LHCN-M2 (cell line): ENCODE measurements at places on chromosomes 4 and X.

DNA sequence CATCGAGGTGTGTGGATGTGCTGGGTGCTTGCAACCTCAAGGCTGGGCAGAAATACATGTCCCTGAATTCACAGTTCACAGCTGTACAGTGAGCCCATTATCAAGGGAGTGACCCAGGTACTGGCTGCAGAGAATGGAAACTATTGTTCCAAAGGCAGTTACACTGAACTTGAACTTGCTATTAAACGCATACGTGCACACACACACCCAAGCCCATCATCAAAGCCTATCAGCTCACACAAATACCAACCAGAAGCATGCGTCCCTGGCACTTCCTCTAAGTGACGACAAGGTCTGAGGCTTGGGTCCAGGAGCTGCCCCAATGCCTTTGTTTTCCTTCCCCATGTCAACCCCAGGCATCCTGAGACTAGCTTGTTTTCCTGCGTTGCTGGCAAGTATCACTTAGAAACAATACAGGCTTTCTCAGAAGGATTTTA lies 88.6 kb downstream of the IRF2 start:
- DNase-seq = no peak

DNA sequence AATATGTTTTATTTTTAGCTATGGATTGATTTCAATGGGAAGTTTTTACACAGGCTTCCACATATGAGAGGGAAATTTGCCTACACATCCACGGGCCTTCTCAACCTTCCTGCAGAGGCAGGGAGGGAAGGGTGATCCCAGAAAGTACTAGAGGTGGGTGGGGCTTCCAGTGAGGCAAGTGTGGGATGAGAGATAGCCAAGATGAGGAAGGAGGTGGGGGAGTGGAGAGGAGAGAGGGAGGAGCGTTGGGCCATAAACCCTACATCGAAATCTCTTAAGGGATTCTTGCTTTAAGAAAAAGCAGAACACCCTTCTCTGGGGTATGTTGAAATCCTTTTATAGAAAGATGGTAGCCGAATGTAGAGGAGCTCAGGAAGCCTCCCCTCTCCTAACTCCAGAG lies 19.0 kb downstream of the NKX6-1 start:
- no peak for DNase-seq

- no peak for DNase-seq
These were observed 161.7 kb upstream of the NAP1L5 start for GRCh38 chr4:88859191-88859812.

DNA sequence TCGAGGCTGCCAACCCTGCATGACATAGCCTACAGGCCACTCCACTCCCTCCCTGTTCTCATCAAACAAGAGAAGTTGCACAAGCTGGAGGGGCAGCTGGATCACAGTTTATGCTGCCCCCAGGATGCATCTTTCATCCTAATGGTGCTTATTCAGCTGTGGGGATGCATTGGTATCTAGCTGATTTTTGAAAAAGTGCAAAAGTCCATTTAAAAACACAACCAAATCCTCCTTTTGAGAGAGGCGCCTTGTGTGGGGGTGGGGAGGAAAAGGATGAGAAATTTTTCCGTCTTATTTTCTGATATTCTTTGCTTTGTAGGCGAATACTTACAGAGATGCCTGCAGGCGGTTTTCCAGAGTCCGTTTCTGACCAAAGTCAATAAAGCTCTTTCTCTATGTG lies 276.4 kb upstream of the BOD1L1 start:
- no peak for DNase-seq

- DNase-seq = no peak
These were observed 6.9 kb upstream of the NSD2 start for GRCh38 chr4:1864076-1865008.

GRCh38 chrX:3717742-3718420 lies 4.4 kb upstream of the PRKX start:
- DNase-seq = no peak

- DNase-seq = peak; percentile 49
These were observed 44.3 kb downstream of the AR start for GRCh38 chrX:67587946-67588624.
